ENCODE measurements at places on chromosomes 6 and 20.

- no peak for DNase-seq
Observed at GRCh38 chr6:168979254-168979653, 274.4 kb downstream of the THBS2 start.

DNA sequence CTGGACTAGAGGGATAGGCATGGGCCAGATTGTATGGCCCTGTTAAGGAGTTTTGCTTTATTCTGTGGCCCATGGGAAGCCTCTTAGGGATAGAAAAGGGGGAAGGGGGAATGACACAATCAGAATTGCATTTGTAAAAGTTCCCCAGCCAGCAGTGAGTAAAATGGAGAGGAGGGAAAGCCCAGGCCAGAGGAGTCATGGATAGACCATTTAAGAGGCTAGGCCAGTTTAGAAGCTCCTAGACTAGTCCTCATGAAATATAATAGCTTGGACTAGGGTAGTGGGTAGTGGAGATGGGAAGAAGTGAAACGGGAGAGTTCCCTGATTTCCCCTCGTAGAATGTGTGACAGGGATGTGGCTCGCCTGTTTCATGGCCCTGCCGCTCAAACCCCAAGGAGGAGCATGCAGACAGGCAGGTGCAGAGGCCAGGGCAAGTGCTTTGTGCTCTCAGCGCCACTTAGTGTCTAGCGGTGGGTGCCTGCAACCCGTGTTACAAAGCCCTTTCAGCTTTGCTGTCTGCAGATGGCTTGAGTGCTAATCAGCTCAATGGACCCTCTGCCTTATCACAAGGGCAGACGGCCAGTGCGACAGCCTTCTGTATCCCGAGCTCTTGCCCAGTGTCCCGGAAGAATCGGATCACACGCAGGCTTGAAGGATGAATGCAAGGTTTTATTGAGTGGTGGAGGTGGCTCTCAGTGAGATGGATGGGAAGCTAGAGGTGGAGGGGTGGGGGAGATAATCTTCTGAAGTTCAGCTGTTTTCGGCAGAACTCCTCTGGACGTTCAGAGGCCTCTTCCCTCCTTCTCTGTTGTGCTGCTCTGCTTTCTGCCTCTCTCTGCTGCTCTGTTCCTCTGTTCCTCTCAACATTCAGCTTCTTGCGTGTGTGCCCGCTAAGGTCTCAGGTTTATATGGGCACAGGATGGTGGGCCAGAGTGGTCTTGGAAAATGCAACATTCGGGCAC is 141.1 kb downstream of the CEP57L1 start:
- peak; percentile 60 for DNase-seq

GRCh38 chr6:12012038-12012557 is at the start of gene HIVEP1:
Gene HIVEP1 (plus strand): TSS chr6:12012312. CDS start chr6:12015629, 3,317 bp downstream.
- no peak for DNase-seq

GRCh38 chr6:119449331-119450156 is 100.0 kb upstream of the MAN1A1 start:
- peak; percentile 52 for DNase-seq

- peak; percentile 83 for DNase-seq
Observed at GRCh38 chr6:3868544-3868943, 19.4 kb downstream of the FAM50B start.

DNA sequence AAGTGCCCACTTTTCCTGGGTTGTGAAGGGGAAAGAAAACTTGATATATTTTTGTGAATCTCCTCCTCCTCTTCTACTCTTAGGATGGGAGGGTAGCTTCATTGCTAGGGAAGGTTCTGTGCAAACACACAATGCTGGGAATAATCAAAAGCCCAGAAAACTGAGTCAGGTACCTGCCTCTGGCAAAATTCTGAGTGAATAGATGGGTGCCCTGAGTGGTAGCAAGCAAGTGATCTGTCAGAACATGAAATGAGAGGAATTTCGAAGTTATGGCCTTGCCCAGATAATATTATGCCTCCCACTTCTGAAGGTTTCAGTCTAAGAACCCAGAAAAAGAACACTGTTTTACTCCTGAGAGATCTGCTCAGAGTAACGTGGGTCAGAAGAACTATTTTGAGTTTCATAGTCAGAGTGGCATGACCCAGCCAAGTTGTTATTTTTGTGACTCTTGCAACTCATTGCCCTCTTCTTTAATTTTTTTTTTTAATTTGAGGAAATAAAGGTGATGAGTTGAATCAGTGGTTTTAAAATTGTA is 158.3 kb downstream of the BMP2 start:
- no peak for DNase-seq

DNA sequence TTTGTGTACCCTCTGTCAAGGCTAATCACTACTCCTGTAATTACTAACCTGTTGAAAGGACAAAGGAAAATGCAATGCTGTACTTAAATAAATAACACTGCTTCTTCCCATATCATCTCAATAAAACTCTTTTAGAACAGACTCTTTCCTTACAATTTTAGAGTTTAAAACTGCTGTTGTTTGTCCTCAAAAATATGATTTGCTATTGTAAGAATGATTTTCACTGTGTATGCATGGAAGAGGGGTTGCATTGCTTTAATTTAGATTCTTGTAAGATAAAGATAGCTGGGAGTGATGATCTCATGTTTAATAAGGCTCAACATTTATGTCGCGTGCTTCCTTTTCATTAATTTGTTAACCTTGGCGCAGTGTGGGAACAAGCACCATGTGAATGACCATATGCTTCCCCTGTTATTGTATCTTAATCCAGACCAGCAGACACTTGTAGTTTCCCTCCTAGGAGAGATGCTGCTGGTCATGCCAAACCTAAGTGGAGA is 89.8 kb upstream of the ATXN1 start:
- DNase-seq = no peak

- DNase-seq = no peak
Observed at GRCh38 chr6:34650823-34651222, 45.7 kb downstream of the ILRUN start.

Data from pons (tissue), 1 donor.